ENCODE measurements at places on chromosomes 5 and 9.

- DNase-seq, result no peak
Observed at GRCh38 chr9:135442075-135442474, 37.5 kb upstream of the PPP1R26 start.

DNA sequence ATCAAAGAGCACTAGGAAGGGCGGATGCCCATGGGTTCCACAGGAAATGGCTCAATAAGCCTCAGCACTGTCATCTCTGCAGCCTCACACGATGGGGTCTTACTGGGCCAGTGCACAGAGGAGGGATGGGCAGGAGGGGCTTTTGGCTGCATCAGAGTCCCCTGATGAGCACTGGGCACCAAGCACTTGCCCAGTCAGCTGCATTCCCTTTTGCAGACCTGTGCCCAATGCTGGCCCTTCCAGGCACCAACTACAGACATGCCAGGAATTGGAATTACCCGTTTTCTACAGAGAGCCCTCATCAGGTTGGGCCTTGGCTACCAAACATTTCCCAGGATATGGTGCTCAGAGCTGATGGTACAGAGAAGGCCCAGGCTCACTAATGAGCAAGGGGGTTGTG lies 182.5 kb downstream of the HSPA4 start:
- DNase-seq, result no peak

GRCh38 chr9:124263800-124264426 lies 6.2 kb downstream of the NEK6 start:
- DNase-seq, result no peak

GRCh38 chr5:77843570-77844372 lies 67.6 kb upstream of the TBCA start:
- DNase-seq, result no peak

GRCh38 chr9:8961186-8961851 lies 1161.7 kb upstream of the DMAC1 start:
- no peak for DNase-seq

- DNase-seq, result no peak
Observed at GRCh38 chr9:88736136-88736637, 201.2 kb downstream of the NXNL2 start.

DNA sequence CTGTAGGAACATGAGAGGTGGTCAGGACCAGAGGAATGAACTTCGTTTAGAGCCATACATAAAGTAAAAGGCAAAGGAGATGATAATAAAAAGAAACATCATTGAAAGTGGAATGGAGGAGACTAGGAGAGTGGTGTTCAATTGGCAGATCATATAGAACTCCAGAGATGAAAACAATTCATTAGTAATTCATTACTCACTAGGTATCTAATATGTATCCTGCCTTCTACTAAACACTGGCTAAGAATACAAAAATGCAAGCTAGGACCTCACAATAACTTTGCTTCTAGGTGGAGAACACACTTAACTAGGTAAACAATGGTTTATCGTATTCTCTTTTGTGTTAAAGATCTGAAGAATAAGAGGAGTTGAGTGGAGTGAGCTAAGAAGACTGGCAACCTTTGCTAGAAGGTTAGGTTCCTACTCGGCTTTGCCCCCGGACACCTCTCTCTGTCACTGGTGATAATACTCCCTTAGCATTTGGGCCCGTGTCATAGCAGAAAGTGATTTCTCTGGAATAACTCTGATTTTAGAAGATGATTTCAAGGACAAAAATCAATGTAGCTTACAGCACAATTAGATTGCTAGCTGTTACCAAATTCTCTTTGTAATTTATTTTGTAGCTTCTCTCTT lies 88.6 kb upstream of the IFNE start:
- DNase-seq, result no peak

DNA sequence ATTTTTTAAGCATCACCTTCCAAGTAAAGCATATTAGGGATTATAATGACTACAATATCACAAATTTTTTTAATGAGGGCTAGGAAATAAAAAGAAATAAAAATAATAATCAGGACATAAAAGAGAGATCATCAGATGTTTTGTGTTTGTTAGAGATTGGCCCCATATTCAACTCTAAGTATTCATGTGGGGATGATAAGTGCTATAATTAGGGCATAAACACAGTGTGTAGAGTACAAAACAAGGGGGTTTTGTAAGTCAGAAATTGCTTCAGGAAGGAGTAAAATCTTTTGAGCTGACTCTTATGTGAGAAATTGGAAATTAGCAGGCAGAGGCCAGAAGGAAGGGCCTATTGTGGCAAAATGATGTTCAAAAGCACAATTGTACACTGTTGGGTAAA lies 127.3 kb downstream of the STARD4 start:
- no peak for DNase-seq

DNA sequence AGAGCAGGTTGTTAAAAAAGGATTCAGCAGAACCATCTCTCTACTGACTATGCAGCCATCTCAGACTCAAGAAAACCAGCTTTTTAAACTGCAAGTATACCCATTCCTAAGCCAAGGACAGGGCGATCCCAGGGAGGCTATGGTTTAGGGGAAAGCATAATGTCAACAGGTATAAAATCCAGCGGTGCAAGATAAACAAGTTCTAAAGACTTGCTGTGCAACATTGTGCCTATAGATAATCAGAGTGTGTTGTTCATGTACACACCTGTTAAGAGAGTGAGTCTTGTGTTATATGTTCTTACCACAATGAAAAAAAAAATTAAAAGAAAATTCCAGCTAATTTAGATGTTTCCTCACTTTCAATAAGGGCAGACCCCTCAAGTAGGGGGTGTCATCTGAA lies 63.6 kb upstream of the DIRAS2 start:
- no peak for DNase-seq

DNA sequence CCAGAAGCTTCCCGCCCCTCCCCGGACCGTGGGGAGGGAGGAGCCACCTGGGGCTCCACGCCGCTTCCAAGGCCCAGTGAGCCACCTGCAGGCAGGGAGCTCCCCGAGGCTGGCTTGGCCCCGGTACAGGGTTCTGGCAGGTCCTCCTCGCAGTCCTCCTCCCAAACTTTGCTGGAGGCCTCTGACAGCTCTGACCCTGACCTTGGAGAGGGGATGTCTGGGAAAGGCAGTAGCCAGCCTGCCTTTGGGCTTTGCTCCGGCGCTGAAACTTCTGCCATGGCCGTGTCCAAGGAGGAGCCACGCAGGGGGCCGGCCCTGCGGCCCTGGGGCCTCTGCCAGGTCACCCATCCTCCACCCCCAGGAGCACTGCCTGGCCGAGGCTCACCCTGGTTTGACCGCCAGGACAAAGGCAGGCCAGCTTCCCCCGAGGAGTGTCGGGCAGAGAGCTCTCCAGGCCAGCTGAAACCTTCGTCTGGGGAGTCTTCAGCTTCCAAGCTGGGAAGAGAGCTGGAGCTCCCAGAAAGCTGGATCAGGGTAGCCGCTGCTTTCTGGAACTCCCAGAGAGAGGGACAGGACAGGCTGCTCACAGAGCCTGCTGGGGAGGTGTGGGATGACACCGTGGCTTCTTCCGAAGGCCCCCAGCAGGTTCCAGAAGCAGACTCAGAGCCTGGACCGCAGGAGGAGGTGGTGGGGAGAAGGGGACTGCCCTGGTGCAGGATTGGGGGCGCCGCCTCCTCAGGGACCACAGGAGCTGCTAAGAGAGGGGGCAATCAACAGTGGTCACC lies 9.0 kb upstream of the QSOX2 start:
- DNase-seq, result no peak

- DNase-seq, result no peak
Observed at GRCh38 chr5:103108086-103108485, 11.9 kb downstream of the GIN1 start.

DNA sequence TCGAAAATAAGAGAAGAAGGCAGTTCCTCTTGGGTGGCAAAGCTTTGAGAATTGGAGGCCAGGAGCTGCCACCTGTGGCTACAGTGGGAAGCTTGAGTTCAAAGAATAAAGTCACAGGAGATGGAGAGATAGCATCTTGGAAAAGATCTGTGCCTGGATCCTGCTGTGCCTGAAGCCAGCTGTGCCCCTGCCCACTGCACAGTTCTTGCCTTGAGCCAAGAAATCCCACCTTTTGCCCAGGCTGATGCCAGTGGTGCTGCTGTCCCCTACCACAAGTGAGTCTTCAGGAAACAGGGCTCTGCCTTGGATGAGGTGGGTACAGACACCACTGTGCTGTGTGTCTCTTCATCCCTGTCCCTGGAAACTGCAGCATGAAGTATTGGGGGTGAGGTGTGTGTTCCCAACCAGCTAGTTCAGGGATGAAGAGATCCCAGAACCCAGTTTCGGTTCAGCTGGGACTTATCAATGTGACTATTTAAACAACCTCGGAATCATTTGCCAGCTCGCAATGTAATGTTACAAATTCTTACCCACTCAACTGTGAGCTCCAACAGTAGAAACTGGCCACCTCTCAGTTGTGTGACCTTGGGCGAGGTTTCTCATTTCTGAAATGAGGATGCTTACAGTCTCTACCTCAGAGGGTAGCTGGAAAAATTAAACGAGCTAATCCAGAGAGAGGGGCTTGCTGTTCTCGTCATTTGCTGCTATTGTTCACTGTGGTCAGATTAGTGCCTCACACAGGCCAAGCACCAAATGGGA lies 5.9 kb downstream of the IER5L start:
- no peak for DNase-seq

GRCh38 chr5:80067531-80068245 lies 32.5 kb downstream of the THBS4 start:
- DNase-seq, result no peak

DNA sequence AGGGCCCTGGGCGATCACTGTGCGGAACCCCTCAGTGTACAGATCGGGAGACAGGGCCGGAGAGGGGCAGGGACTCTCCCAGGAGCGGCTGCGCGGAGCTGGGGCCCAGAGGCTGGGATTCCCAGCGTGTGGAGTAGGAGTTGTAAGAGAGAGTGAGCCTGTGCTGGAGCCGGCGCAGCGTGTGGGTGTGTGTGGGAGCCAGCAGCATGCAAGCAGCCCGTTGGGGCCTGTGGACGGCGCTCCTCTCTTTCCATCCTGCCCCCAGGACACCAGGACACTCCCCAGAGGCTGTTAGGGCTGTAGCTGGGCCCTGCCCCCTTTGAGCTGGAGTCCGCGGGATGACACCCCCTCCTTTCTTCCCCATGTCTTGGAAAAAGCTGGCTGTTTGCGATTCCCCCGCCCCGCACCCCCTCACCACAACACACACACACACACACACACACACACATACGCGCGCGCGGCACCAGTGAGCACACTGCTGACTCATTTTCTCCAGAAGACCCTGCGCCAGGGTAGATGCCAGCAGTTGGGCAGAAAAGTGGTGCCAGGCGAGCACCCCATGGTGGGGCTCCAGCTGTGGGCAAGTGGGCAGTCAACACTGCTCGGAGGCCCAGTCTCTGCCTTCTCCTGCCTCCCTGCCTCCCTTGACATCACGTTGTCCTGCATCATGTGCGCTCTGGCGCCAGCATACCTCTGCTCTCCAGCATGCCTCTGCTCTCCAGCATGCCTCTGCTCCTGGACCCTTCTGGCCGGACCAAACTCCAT lies 1.5 kb downstream of the COL27A1 start:
- no peak for DNase-seq

DNA sequence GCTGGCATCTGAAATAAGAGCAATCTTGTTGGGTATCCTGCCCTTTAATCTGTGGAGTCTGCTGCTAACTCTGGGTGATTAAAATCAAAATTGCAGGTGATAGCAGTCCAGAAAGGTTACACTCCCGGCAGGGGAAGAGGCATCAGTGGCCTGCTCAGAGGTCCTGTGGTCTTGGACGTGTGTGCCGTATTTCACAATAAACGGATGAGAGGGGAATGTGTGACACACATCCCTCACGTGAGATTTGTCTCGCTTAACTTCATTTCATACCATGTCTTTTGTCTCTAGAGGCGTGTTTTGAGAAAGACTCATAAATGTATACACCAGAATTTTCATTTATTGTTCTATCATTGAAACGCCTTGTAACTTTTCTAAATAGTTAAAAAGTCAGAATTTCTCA lies 36.6 kb downstream of the FAM240B start:
- no peak for DNase-seq

DNA sequence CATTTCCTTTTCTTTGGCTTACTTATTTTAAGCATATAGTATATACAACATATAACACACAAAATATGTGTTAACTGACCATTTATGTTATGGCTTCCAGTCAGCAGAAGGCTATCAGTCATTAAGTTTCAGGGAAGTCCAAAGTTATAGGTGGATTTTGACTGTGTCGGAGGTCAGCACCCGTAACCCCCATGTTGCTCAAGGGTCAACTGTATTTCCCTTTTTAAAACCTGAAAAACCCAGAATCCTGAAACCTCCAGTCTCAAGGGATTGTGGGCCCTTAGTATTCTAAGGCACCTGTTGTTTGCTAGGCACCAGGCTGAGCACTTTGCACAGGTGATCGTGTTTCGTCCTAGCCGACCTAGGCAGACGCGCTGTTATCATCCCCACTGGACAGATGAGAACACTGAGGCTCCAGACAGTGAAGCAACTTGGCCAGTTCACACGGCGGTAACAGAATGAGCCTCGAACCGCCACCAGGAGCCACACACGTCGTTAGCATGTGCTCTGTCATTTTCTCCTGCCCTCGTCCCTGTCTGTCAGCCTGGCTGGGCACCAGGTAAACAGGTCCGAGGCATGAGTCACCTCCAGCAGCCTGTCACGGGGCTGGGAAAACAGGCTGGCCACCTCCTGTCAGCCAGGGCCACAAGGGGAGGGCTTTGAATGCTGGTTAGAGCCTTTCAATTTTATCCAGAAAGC lies 39.9 kb downstream of the DUSP1 start:
- DNase-seq, result no peak

GRCh38 chr5:1013238-1013947 lies 4.8 kb downstream of the NKD2 start:
- DNase-seq, result no peak

- no peak for DNase-seq
Observed at GRCh38 chr5:5588887-5589826, 166.7 kb downstream of the ICE1 start.

DNA sequence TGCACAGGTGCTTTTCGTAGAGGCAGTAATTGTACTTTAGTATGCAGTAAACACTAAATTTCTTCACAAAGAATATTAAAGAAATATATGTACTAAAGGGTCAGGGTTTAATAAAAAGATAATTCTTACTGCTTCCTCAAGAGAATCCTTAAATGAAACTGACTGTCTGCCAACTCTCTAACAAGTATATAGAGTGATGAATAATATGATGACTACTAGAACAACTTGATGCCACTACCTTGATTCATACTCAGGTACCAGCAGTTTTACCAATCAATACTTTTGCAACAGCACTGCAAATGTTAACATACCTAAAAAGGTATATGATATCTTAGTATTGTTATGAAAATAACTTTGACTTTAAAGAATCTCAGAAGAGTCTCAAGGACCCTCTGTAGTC lies 3.8 kb downstream of the YIPF5 start:
- no peak for DNase-seq

GRCh38 chr9:13642646-13643045 lies 363.2 kb upstream of the MPDZ start:
- DNase-seq, result no peak

DNA sequence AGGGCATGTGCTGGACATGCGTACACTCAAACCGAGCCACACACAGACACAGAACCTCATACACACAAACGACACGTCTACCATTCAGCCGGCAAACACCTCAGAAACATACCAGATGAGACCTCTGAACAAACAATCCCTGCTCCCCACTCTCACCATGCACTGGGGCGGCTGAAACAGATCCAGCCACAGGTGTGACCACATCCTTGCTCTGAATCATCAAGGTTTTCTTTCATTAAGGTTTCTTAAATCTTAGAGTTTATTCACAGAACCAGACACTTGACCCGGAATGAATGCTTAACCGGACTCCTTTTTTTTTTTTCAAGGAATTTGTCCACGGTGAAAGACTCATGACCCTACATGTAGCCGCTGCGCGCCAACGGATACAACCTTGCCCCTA lies 26.2 kb downstream of the TERT start:
- DNase-seq, result no peak

- no peak for DNase-seq
Observed at GRCh38 chr5:140338336-140338735, 8.1 kb downstream of the HBEGF start.

GRCh38 chr5:66143473-66144073 lies 527 bp upstream of the SREK1 start:
- DNase-seq, result no peak

Measured in SW 1271 (cell line).